ENCODE measurements at places on chromosomes 5 and 9.

DNA sequence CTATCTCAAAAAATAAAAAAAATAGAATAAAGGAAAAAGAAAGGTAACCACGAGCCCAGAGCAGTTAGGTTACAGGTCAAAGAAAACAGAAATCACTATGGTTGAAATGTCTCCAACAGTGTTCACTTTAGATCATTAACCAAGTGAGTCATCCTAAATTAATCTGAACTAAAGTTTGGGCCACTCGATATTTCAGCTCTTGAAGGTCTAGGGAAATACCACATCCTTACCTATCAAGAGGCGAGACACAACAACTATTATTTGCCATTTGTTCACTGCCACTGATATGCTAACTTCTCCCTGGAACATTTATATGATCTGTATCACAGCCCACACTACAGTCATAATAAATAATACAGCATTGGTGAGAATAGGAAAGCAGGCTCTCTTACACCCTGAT is 111.3 kb upstream of the NR5A1 start:
- no peak for DNase-seq

DNA sequence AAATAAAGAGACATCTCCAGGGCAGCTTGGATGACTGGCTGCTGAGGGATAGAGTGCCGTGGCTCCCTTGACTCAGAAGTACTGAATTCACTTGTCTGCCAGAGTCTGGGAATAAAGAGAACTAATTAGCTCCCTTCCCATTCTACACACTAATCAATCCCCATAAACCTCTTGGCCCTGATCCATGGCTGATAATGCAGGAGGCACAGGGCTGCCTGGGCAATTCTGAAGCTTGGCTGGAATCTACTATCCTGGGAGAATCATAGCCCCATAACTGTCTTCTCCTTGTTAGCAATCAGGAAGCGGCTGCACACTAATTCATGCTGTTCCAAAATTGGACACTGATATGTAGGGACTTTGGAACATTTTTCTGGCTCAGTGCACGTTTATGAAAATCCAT is 197.7 kb downstream of the PTTG1 start:
- DNase-seq, result no peak

GRCh38 chr9:18720691-18721090 is 246.7 kb downstream of the ADAMTSL1 start:
- no peak for DNase-seq

DNA sequence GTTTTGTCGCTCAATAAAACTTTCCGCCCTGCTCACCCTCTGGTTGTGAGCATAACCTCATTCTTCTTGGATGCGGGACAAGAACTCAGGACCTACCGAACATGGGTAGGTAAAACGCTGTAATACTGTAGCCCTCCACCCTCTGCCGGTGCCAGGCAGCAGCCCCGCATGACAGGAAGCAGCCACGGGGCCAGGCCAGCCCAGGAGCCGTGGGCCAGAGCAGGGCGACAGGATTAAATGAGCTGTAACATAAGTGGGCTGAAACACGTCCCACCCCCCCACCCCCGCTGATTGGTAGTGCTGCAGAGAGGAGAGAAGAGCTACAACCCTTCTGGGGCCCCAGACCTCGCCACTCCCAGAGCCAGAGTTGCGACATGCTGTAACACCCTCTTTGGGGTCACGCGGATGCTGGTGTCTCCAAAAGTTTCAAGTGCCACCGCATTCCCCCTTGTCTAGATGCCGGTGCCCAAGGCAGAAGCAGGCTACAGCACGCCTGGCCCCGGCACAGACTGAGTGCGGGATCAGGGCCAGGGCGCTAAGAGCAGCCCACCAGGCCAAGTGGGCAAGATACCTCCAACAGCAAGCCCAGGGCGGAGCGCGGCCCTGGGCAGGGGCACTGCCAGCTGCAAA is 81.8 kb downstream of the FBXW11 start:
- no peak for DNase-seq

GRCh38 chr5:54845567-54845941 is 139.8 kb downstream of the ESM1 start:
- no peak for DNase-seq

GRCh38 chr5:137635521-137635921 is 100.4 kb downstream of the KLHL3 start:
- DNase-seq, result no peak

- DNase-seq, result no peak
Observed at GRCh38 chr5:137095597-137095996, 403.5 kb downstream of the SPOCK1 start.

DNA sequence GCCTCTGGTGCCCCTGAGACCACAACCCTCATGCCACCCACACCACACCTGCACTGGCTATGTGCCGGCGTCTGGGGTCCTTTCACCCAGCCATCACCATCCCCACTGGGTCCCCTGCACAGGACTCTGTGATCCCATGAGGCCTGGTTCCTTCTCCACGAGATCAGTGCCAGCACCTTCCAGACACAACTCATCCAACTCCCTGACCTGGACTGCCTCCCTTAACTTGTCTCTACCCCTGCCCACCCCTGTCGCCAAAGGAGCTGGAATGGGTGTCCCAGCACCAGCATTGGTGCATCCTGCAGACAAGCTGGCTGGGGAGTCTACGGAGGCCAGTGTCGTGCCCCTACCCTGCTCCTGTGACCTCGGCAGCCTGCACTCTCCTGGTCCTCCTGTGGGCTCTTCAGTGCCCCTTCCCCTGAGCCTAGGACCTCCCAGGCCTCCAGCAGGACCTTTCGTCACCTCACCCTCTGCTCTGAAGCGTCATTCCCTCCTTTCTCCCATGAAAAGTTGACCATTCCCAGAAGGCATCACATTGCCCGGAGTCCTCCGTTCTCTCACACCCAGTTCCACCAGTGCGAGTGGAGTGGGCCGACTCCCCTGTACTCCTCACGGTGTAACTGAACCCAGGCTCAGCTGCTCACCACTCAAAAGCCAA is 87.7 kb downstream of the NSUN2 start:
- DNase-seq, result no peak

DNA sequence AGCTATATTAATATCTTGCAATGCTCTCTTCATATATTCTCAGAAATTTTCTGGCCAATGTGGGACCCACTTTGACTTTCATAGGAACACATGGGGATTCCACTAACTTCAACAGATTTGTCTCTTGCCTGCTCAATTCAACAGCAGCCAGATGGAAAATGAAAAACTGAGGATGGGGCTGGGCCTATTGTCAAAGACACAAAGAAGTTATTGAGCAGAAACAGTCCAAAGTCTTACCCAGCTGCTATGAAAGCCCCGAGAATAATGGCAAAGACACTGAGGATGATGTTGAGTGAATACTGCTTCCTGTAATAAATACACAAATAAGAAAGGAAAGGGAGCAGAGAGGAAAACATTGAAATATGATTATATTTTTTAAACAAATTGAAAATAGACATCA is 32.6 kb downstream of the SLC35D2 start:
- no peak for DNase-seq

DNA sequence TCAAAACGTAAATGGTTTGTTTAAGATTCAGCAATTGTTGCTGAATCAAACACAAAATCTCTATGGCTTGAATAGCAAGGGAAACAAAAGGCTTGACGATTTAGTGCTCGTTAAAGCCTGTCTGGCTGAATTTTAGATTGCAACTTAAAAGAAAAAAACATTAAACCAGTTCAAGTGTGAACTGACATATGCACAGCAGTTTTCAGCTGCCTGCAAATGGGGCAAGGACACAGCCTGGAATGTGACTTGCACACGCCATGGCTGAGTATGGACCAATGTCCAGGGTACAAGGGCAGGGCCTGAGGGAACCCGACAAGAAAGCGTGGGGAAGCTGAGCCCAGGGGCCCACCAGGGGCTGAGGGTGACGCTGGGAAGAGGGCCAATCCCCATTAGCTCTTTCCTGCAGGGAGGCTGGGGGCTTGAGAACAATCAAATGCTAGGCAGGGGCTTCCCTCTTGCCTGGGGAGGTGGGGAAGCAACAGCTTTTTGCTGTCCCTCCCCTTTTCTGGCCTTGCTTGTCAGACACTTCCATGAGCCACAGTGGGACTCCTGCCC is 89.6 kb upstream of the LRRTM2 start:
- no peak for DNase-seq

DNA sequence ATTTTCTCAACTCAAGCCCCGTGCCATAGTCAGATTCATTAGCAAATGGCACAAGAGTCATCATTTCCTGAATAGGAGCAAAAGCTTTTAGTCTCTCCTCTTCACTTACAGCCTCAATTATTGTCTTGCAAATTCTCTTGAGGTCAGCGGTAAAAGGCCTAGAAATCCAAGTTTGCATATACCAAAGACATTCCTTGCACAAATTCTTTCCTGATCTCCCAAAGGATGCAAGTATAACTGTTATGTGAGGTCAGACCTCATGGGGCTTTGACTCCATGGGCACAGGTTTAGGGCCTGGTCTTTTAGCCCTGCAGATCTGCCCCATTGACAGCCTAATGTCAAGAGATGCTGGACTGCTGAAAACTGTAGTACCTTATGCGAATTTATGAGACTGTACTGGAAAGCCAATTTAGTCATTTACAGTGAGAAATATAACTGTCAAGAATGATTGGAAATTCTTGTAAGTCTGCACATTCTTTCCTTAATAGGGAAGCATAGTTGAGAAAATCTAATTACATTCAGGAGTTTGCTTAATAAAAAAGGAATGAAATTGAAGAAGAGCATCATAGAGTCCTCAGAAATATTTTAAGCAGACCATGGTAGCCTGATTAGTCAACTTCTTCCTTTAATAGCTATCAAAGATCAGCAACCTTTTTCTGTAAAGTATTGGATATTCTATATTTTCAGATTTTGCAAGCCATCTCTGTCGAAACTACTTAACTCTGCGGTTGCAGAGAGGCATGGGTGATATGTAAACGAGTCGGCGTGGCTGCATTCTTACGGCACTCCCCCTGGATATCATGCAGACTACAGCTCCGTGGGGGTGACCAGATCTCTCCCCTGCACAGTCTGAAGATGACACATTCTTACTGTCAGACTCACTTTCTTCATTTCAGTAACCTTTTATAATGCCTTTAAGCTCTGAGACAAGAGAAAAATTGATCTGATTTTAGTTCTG is 45.2 kb downstream of the GCNT4 start:
- no peak for DNase-seq

- DNase-seq, result no peak
Observed at GRCh38 chr5:145378226-145378625, 456.9 kb downstream of the PRELID2 start.

DNA sequence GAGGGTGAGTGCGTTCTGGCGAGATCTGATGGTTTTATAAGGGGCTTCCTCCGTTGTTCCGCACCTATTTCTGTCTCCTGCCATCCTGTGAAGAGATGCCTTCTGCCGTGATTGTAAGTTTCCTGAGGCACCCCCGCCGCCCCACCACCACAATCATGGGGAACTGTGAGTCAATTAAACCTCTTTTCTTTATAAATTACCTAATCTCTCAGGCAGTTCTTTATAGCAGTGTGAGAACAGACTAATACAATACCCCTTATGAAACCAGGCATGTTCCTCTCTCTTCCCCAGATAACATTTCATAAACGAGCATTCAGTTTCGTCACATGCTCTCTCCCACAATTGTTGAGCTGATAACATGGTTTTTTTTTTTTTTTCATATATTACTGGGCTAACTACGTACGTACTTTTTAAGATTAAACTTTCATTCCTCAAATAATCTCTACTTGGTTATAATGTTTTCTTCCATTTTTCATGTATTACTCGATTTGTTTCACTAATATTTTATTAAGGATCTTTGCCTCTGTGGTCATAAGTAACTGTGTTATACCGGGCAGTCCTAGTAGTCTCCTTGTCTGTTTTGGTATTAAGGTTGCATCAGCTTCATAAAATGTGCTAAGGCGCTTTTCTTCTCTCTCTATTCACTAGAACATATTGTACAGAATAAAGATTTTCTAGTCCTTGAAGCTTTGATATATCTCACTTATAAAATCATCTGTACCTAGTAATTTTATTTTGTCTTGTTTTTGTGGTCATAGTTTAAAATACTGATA is 64.9 kb upstream of the MVB12B start:
- no peak for DNase-seq

- no peak for DNase-seq
Observed at GRCh38 chr5:141250576-141250975, 5.4 kb downstream of the PCDHB15 start.

DNA sequence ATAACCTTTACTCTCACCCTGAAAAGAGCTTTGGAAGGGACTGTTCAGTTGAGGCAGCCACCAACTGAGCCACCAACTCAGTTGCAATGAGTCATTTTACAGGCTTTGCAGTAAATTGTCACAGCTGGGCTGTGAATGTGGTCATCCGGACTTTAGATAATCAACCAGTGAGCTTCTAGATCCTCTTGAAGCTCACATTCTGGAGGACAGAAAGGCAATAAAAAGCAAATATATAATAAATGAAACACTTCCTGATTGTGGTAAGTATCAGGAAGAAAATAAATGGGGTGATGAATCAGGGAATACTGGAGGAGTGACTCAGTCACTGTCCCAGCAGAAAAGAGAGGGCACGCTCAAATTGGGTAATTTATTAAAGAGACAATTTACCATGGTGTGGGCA is 13.2 kb upstream of the C5orf58 start:
- DNase-seq, result no peak

DNA sequence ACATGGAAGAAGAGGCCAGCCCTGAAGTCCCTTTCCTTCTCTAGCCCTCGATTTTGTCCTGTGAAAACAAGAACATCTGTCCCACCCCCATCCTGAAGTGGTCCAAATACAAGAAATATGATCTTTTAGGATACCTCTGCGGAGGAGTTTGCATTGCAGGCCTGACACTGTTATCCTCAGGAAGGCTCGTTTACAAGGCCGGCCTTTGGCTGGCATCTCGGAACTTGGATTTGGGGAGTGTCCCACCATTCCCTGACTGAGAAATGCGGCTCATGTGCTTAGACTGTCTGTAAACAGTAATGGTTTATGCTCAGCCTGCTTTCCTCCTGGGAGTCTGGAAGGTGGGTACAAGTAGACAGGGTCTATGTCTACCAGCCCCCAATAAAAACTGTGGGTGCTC is 26.4 kb downstream of the WHRN start:
- no peak for DNase-seq

DNA sequence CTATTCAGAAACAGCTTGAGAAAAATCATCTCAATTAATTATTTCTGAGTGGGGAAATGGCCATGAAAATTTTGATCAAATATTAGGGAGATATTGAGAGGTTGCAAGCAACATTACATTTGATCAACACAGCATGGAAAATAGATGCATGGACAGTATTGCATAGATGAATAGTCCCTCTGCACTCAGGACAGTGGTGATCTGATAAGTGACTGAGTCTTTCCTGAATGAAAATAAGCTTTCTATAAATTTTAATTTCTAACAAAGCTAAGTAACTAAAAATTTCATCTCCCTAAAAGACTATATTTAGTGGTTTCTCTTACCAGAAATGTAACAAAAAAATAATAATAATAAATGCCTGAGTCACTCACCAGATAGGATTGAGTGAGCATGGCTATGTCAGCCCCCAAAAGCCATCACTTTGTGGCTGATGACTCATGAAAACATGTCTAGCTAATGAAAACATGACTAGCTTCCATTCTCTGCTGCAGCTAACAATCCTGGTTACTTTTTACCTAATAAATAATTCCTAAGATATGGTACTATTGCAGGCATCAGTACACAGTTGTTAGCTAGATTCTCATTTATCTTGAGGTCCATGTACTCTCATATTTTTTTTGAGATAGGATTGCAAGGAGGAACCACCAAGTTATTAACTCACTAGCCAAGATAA is 1294.8 kb upstream of the ACO1 start:
- no peak for DNase-seq

Measured in GM19239 (cell line).